ENCODE measurements at places on chromosomes 2 and 18. TPM values are rescaled to one million over a fixed set of nuclear protein-coding genes. Genes with fewer than 3 reads are reported as not detected.

GRCh38 chr18:12885500-12885899, 1.5 kb upstream of the PTPN2 start:
- peak overlapping the region; percentile 50 for H3K4me3 ChIP-seq
- H3K36me3 ChIP-seq = no peaks in the 10 kb centered on the region
- peak; percentile 85 for DNase-seq
- peak overlapping the region; percentile 40 for H3K27ac ChIP-seq
- no peaks in the 10 kb centered on the region for H3K27me3 ChIP-seq

GRCh38 chr2:24626131-24626530, 135.1 kb downstream of the NCOA1 start:
- no peaks in the 10 kb centered on the region for H3K4me1 ChIP-seq
- H3K4me3 ChIP-seq = no peak overlapping the region
- H3K27ac ChIP-seq = no peak overlapping the region
- H3K36me3 ChIP-seq = no peaks in the 10 kb centered on the region

- peaks cover 4% of the 10 kb centered on the region for H3K27me3 ChIP-seq
- 0 out of 2 replicates have a peak overlapping the region, but pooled peaks have one; percentile 56 for H3K27ac ChIP-seq
- peak; percentile 27 for DNase-seq
- peak overlapping the region; percentile 87 for H3K4me3 ChIP-seq
- H3K36me3 ChIP-seq = no peaks in the 10 kb centered on the region
- H3K4me1 ChIP-seq = no peaks in the 10 kb centered on the region
These were observed 918 bp upstream of the NABP1 start for GRCh38 chr2:191676790-191677645.

MC4R gene
- total RNA-seq = not detected

DNA sequence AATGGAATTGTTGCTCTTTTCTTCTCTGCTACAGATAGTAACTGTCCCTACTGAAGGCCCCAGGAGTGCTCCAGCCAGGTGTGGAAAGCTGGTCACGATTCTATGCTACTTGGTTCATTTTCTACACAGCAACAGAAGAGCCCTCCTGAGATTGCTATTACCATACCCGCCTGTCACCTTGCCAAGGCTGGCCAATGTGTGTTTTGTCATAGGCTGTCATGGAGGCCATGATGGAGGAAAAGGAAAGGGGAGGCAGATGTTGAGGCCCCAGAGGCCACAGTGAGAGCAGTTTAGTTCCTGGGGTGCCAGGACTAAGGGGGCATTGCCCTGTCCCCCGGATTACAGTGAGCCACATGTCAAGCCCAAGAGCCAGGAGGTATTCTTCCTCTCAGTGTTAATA, 952 bp downstream of the ELMOD3 start:
- no peak for DNase-seq
- no peaks in the 10 kb centered on the region for H3K27me3 ChIP-seq

- no peaks in the 10 kb centered on the region for H3K27me3 ChIP-seq
- no peak for DNase-seq
These were observed 118.2 kb downstream of the SPTBN1 start for GRCh38 chr2:54574107-54574859.

GRCh38 chr2:72415241-72415661, 267.6 kb upstream of the CYP26B1 start:
- H3K27me3 ChIP-seq = no peaks in the 10 kb centered on the region
- no peak for DNase-seq

DNA sequence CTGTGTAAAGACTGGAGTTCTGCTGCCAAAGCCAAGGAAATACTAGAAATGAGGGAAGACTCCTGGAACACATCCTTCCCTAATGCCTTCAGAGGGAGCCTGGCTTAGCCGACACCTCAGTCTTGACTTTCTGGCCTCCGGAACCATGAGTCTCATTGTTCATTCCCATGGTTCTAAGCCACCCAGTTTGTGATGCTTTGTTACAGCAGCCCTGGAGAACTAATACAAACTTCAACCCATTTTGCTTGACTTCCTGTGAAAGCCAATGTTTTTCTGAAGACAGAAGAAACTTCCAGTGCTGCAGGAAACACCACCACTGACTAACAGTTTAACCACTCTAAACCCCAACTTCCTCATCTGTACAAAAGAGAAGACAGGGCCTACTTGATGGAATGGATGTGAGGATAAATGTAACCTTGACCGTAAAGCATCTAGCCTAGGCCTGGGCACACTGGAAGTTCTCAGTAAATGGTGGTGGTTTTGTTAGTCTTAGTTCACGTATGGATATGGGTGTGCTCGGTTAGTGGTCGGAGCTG, 85.9 kb upstream of the RFX8 start:
- H3K27ac ChIP-seq = no peak overlapping the region
- H3K4me1 ChIP-seq = peaks cover 6% of the 10 kb centered on the region
- no peaks in the 10 kb centered on the region for H3K36me3 ChIP-seq
- no peaks in the 10 kb centered on the region for H3K27me3 ChIP-seq

DNA sequence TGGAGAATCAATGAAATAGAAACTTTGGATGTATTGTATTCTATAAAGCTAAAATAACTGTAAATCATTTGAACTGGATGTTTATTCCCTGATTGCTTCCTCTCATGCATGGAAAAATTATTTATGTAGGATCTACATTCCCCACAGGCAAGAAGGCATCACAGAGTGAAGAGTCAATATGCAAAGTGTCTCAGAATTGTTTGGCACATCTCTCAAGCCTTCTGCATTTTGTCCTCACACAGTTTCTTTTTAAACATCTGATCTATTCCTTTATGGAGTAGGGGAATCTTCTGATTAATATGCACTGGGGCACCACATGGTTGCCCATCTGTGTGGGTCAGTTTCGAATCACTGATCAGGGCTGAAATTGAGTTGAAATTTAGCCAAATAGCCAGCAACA, 465.4 kb downstream of the ZNF804A start:
- no peaks in the 10 kb centered on the region for H3K4me1 ChIP-seq
- DNase-seq = no peak
- no peaks in the 10 kb centered on the region for H3K36me3 ChIP-seq
- no peak overlapping the region for H3K4me3 ChIP-seq
- H3K27ac ChIP-seq = no peak overlapping the region
- no peaks in the 10 kb centered on the region for H3K27me3 ChIP-seq

DNA sequence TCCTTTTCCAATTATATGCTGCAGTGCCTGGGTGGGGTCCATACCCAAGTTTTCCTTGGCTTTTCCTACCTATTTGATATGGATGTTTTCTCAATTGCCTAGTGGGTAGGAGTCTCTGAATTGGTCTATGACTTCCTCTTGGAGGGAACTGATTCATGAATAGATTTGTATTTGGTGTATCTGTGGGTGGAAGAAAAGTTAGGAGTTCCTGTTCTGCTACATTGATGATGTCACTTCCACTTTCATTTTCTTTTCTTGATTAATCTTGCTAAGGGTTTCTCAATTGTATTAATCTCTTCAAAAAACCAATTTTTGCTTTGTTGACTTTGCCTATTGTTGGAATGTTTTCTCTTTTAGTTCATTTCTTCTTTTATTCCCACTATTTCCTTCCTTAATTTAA, 37.4 kb upstream of the SLC9A2 start:
- no peak for DNase-seq
- no peak overlapping the region for H3K27ac ChIP-seq
- H3K4me3 ChIP-seq = no peak overlapping the region
- H3K36me3 ChIP-seq = no peaks in the 10 kb centered on the region
- H3K27me3 ChIP-seq = no peaks in the 10 kb centered on the region

- H3K4me3 ChIP-seq = no peak overlapping the region
- H3K36me3 ChIP-seq = peaks cover 6% of the 10 kb centered on the region
- peaks cover 7% of the 10 kb centered on the region for H3K4me1 ChIP-seq
These were observed 3.3 kb upstream of the SRSF7 start for GRCh38 chr2:38754506-38754905.

GRCh38 chr18:49050452-49050851, 99.7 kb upstream of the SMAD7 start:
- H3K4me3 ChIP-seq = no peak overlapping the region
- no peak overlapping the region for H3K27ac ChIP-seq
- H3K4me1 ChIP-seq = peaks cover 13% of the 10 kb centered on the region
- no peaks in the 10 kb centered on the region for H3K27me3 ChIP-seq
- DNase-seq = no peak

- no peak overlapping the region for H3K4me3 ChIP-seq
- no peak overlapping the region for H3K27ac ChIP-seq
- H3K27me3 ChIP-seq = no peaks in the 10 kb centered on the region
- H3K36me3 ChIP-seq = no peaks in the 10 kb centered on the region
- no peak for DNase-seq
- H3K4me1 ChIP-seq = no peaks in the 10 kb centered on the region
These were observed 123.6 kb downstream of the TWIST2 start for GRCh38 chr2:238971318-238972145.

- H3K4me3 ChIP-seq = no peak overlapping the region
- H3K4me1 ChIP-seq = peaks cover 30% of the 10 kb centered on the region
- no peak overlapping the region for H3K27ac ChIP-seq
These were observed 83.2 kb downstream of the LYPD1 start for GRCh38 chr2:132586835-132587234.

- H3K36me3 ChIP-seq = no peaks in the 10 kb centered on the region
- H3K27me3 ChIP-seq = no peaks in the 10 kb centered on the region
- no peak for DNase-seq
- no peak overlapping the region for H3K27ac ChIP-seq
These were observed 2.3 kb upstream of the SERPINB11 start for GRCh38 chr18:63700501-63700900.
